ENCODE measurements at places on chromosomes 12 and 14. TPM values are rescaled to one million over a fixed set of nuclear protein-coding genes. Genes with fewer than 3 reads are reported as not detected.

C12orf42 gene
- not detected for total RNA-seq

CLEC2A gene
- not detected for total RNA-seq

POTEG gene
- total RNA-seq = not detected

RNASE7 gene
- total RNA-seq = 2.7 TPM

AMDHD1 gene
- total RNA-seq = 0.44 TPM

RTN1 gene
- 0.80 TPM for total RNA-seq

BATF gene
- total RNA-seq = 0.84 TPM

PTCSC3 gene
- not detected for total RNA-seq

KRT6C gene
- total RNA-seq = 2,886 TPM

ANKRD33 gene
- not detected for total RNA-seq

LALBA gene
- not detected for total RNA-seq

C3AR1 gene
- 0.76 TPM for total RNA-seq

PRH2 gene
- not detected for total RNA-seq

RFLNA gene
- not detected for total RNA-seq

GPR65 gene
- total RNA-seq = 0.20 TPM

ZFHX2 gene
- total RNA-seq = 0.44 TPM

SERPINA12 gene
- total RNA-seq = not detected

VRTN gene
- total RNA-seq = not detected

PSMA6 gene
- total RNA-seq = 188 TPM

IL23A gene
- 1.8 TPM for total RNA-seq

KCNMB4 gene
- 0.76 TPM for total RNA-seq

C14orf180 gene
- total RNA-seq = not detected

RAD9B gene
- total RNA-seq = 0.44 TPM

SERPINA10 gene
- not detected for total RNA-seq

ERH gene
- 153 TPM for total RNA-seq

ERP27 gene
- 4.5 TPM for total RNA-seq

KCNA5 gene
- total RNA-seq = not detected

DTX1 gene
- 0.68 TPM for total RNA-seq

GIT2 gene
- 16.3 TPM for total RNA-seq

ARPC3 gene
- 289 TPM for total RNA-seq

PIWIL1 gene
- not detected for total RNA-seq

RPL10L gene
- total RNA-seq = not detected

RNU6-8 gene
- total RNA-seq = not detected

SCNN1A gene
- total RNA-seq = 142 TPM

BEGAIN gene
- total RNA-seq = 0.68 TPM

CDC42BPB gene
- total RNA-seq = 48.5 TPM

BDKRB1 gene
- 6.1 TPM for total RNA-seq

LRFN5 gene
- 0.20 TPM for total RNA-seq

SMIM41 gene
- not detected for total RNA-seq

HOXC5 gene
- 0.60 TPM for total RNA-seq

ADAM21 gene
- total RNA-seq = not detected

PPP1R36 gene
- total RNA-seq = 0.20 TPM

CLEC6A gene
- total RNA-seq = not detected

WASHC3 gene
- total RNA-seq = 30.1 TPM

WIF1 gene
- 0.20 TPM for total RNA-seq

INHBE gene
- not detected for total RNA-seq

RDH16 gene
- total RNA-seq = 2.4 TPM
